ENCODE measurements at places on chromosomes 11 and 22. TPM values are rescaled to one million over a fixed set of nuclear protein-coding genes. Genes with fewer than 3 reads are reported as not detected.

DNA sequence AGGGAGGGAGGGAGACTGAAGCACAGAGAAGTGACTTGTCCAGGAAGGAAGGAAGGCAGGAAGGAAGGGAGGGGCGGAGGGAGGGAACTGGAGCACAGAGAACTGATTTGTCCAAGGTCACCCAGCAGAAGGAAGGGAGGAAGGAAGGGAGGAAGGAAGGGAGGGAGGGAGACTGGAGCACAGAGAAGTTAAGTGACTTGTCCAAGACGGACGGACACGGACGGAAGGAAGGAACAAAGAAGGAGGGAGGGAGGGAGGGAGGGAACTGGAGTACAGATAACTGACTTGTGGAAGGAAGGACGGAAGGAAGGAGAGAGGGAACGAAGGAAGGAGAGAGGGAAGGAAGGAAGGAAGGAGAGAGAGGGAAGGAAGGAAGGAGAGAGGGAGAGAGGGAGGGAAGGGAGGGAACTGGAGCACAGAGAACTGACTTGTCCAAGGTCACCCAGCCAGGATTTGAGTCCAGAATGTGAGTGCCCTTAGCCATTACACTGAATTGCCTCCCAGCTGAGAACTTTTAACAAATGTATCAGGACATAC, 1.5 kb downstream of the SLC35F2 start:
- no peaks in the 10 kb centered on the region for H3K27me3 ChIP-seq
- no peaks in the 10 kb centered on the region for H3K36me3 ChIP-seq
- DNase-seq, result no peak
- peaks cover 21% of the 10 kb centered on the region for H3K4me1 ChIP-seq
- peak overlapping the region; percentile 74 for H3K27ac ChIP-seq

DNA sequence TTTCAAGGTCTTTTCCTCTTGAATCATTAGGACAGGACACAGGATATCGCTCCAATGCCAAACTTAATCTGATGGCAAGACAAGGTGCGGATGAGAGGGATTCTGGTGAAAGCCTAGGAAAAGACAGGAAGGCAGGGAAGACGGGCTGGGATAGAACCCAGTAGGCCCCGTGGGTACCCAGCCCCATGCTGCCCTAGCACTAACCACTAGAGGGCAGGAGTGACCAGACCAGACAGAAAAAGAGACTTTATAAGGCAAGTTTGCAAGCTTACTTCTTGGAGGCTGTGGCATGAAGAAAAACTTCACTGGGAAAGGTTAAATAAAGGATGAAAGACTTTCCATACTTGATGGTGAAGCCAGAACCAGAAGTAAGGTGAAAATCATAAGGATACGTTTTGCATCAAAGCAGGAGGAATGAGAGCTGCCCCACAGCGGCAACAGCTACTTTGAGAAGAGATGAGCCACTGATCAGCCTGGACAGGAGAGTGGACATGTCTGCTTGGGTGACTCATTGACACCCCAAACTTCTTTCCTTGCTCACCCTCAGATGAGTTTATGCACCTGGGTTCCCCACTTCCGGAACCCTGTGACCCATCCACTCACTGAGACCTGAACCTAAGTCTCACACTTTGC, 39.8 kb downstream of the SYN3 start:
- no peaks in the 10 kb centered on the region for H3K27me3 ChIP-seq
- no peak overlapping the region for H3K4me3 ChIP-seq
- no peaks in the 10 kb centered on the region for H3K36me3 ChIP-seq
- peak; percentile 55 for DNase-seq
- no peaks in the 10 kb centered on the region for H3K4me1 ChIP-seq
- no peak overlapping the region for H3K27ac ChIP-seq

Gene SMPD1
- total RNA-seq, result 126 TPM

Gene GSTT2B
- 0.76 TPM for total RNA-seq

- H3K4me3 ChIP-seq, result peak overlapping the region; percentile 59
- no peaks in the 10 kb centered on the region for H3K27me3 ChIP-seq
- H3K36me3 ChIP-seq, result peaks cover 46% of the 10 kb centered on the region
- DNase-seq, result no peak
- H3K27ac ChIP-seq, result peak overlapping the region; percentile 90
- H3K4me1 ChIP-seq, result peaks cover 19% of the 10 kb centered on the region
These were observed 2.4 kb downstream of the CHEK1 start for GRCh38 chr11:125627236-125627910.

GRCh38 chr11:8084352-8084751, 3.3 kb downstream of the TUB start:
- no peaks in the 10 kb centered on the region for H3K36me3 ChIP-seq
- H3K4me1 ChIP-seq, result no peaks in the 10 kb centered on the region
- H3K27me3 ChIP-seq, result peaks cover 18% of the 10 kb centered on the region
- H3K4me3 ChIP-seq, result no peak overlapping the region
- H3K27ac ChIP-seq, result no peak overlapping the region
- DNase-seq, result no peak

DNA sequence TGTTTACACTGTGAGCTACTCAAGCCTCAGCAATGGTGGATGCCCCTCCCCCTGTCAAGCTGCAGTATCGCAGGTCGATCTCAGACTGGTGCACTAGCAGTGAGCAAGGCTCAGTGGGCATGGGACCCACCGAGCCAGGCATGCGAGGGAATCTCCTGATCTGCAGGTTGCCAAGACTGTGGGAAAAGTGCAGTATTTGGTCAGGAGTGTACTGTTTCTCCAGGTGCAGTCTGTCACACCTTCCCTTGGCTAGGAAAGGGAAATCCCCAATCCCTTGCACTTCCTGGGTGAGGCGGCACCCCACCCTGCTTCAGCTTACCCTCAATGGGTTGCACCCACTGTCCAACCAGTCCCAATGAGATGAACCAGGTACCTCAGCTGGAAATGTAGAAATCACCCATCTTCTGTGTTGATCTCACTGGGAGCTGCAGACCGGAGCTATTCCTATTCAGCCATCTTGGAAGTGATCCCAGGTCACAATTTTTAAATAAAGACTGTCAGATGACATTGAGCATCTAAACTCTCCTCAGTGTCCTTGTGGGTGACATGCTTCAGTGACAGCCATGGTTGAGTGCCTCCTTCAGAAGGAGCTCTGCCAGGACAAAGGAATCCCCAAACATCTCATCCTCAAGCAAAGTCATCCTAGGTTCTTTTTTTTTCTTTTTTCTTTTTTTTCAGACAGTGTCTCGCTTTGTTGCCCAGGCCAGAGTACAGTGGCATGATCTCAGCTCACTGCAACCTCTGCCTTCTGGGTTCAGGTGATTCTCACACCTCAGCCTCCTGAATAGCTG, 10.8 kb downstream of the SLC22A24 start:
- H3K27ac ChIP-seq, result no peak overlapping the region
- H3K4me3 ChIP-seq, result no peak overlapping the region
- H3K4me1 ChIP-seq, result no peaks in the 10 kb centered on the region
- DNase-seq, result no peak
- H3K36me3 ChIP-seq, result no peaks in the 10 kb centered on the region

DNA sequence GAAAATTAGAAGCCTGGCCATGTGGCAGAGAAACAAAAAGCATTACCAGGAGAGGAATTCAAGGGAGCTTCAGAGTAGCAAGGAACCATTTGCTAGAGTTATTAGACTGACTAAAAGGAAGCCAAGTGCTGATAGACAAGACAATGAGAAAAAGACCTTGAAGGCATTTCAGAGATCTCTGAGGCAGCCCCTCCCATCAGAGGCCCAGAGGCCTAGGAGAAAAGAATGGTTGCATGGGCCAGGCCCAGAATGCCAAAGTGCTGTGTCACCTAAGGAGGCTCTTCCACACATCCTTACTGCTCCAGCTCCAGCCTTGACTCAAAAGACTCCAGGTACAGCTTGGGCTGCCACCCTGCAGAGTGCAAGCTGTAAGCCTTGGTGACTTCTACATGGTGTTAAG, 61.8 kb upstream of the POU2AF2 start:
- H3K36me3 ChIP-seq, result no peaks in the 10 kb centered on the region
- no peak overlapping the region for H3K27ac ChIP-seq
- H3K27me3 ChIP-seq, result no peaks in the 10 kb centered on the region
- H3K4me3 ChIP-seq, result no peak overlapping the region
- no peaks in the 10 kb centered on the region for H3K4me1 ChIP-seq

GRCh38 chr11:91922846-91923245, 301.8 kb upstream of the FAT3 start:
- no peaks in the 10 kb centered on the region for H3K36me3 ChIP-seq
- H3K4me1 ChIP-seq, result no peaks in the 10 kb centered on the region
- H3K4me3 ChIP-seq, result no peak overlapping the region
- no peak overlapping the region for H3K27ac ChIP-seq
- no peaks in the 10 kb centered on the region for H3K27me3 ChIP-seq
- no peak for DNase-seq

DNA sequence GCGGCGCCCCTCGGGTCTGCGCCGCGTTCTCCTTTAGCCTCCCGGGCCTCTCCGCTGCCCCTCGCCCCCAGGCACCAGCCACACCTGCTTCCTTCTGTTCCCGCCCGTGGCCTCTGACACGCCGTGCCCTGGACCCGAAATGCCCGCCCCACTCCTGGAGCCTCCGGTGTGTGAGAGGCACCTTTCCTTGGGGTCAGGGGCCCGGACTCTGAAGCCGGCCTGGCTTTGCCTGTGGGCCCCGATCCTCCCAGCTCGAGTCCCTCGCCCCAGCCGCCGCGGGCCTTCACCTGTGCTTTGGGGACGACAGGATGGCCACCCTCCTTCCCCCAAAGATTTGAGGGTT, 661 bp upstream of the CDPF1 start:
- H3K36me3 ChIP-seq, result no peaks in the 10 kb centered on the region
- H3K4me3 ChIP-seq, result peak overlapping the region; percentile 93
- peak overlapping the region; percentile 91 for H3K27ac ChIP-seq

Gene TRIM48
- not detected for total RNA-seq

Gene KRTAP5-3
- not detected for total RNA-seq

Gene PKNOX2
- 1.1 TPM for total RNA-seq

DNA sequence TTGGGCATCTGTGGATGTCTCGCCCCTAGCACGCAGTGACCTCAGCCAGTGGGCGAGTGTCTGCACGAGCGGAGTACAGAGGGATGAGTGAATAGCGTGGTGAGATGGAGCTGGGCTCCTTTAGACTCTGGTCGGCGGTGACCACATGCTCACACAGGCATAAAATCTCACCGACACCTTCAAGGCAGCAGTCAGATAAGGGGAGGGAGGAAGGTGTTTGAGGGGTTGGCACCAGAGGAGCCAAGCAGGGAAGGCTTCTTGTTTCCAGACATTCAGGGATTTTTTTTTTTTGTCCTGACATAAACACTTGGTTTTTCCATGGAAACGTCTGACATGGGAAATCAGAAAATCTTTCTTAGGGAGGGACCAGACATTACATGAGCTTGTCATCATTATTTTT, 35.8 kb downstream of the GRIK4 start:
- H3K27me3 ChIP-seq, result no peaks in the 10 kb centered on the region
- no peak overlapping the region for H3K4me3 ChIP-seq
- no peak overlapping the region for H3K27ac ChIP-seq
- H3K36me3 ChIP-seq, result no peaks in the 10 kb centered on the region
- H3K4me1 ChIP-seq, result peaks cover 6% of the 10 kb centered on the region
- no peak for DNase-seq

Gene VSIG10L2
- total RNA-seq, result not detected

GRCh38 chr11:87926250-87926970, 248.8 kb downstream of the RAB38 start:
- H3K4me3 ChIP-seq, result no peak overlapping the region
- no peak overlapping the region for H3K27ac ChIP-seq
- H3K27me3 ChIP-seq, result no peaks in the 10 kb centered on the region
- no peaks in the 10 kb centered on the region for H3K4me1 ChIP-seq
- no peaks in the 10 kb centered on the region for H3K36me3 ChIP-seq

Gene C22orf15
- total RNA-seq, result 2.0 TPM

Gene BIK
- total RNA-seq, result 1.8 TPM

Gene RFPL1
- total RNA-seq, result not detected

Gene CDC45
- 79.2 TPM for total RNA-seq

DNA sequence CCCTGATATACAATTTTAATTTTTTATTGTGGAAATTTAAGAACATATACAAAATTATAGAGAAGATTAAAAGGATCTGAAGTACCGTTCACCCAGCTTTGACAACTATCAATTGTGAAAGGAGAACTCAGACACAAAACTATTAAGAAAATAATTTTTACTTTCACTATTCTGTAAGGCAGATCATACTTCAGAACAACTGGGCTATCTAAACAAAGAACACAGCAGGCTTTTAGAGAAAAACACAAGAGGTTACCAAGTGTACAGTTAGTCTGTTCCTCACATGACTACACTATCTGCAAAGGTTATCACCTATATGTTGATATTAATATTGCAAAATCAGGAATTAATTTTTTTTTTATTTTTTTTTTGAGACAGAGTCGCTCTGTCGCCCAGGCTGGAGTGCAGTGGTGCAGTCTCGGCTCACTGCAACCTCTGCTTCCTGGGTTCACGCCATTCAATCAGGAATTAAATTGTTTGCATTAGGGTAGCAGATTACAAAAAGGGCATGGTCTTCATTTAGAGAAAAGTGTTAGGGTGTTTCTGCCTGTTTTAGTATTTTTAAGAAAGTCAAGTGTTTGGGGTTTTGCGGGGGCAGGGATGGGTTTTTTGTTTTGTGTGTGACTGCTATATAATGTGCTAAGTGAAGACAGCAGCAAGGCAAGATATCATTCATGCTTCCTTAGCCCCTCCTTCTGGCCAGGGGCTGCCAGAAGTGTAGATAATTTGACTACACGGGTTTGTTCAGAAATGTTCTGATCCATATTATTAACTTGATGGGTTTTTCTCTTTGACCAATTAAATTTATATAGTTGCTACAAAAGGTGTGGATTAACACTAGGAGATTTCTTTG, 27.6 kb upstream of the SIK2 start:
- H3K4me3 ChIP-seq, result no peak overlapping the region
- no peak for DNase-seq
- H3K27ac ChIP-seq, result no peak overlapping the region
- H3K27me3 ChIP-seq, result no peaks in the 10 kb centered on the region
- H3K36me3 ChIP-seq, result no peaks in the 10 kb centered on the region

DNA sequence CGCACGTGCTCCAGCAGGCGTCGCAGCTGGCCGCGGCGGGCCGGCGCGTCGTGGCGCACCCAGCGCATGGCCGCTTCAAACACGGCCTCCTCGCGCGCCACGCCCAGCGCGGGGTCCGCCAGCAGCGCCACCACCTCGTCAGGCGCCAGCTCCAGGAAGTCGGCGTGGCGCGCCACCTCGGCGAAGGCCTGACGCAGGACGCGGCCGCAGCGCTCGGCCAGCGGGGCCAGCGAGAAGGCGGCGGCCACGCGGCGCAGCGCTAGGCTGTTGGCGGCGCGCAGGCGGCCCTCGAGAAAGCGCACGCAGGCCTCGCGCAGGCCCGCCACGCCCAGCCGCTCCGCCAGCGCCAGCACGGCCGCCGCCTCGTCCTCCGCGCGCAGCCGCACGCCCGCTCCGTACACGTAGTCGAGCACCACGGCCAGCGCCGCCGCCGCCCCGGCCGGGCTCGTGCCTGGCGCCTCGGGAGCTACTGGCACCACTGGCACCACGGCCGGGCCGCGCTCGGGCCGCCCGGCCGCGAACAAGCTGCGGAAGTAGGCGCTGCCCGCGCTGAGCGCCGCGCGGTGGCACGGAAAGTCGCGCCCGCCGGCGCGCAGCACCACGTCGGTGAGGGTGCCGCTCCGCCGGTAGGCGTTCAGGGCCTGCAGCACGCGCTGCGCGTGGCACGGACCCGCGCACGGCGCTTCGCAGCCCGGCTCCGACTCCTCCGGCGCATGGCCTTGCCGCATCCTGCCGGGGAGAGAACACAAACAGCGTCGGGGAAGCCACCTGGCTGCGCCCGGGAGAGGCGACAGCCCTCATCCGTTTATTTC, 2.9 kb downstream of the KLHL35 start:
- H3K27ac ChIP-seq, result no peak overlapping the region
- peaks cover 15% of the 10 kb centered on the region for H3K4me1 ChIP-seq
- DNase-seq, result peak; percentile 84
- H3K27me3 ChIP-seq, result peaks cover 44% of the 10 kb centered on the region
- H3K36me3 ChIP-seq, result no peaks in the 10 kb centered on the region

Gene MMP11
- 6.8 TPM for total RNA-seq

Gene PANX3
- not detected for total RNA-seq

- H3K27me3 ChIP-seq, result no peaks in the 10 kb centered on the region
These were observed 1559.9 kb upstream of the TENM4 start for GRCh38 chr11:81000735-81001134.

Gene BCO2
- total RNA-seq, result 2.5 TPM

Gene POU2AF1
- not detected for total RNA-seq

Gene CABP4
- not detected for total RNA-seq

Data from A673 (cell line).